ENCODE measurements at places on chromosomes 3 and 15.

GRCh38 chr3:112640930-112641801 is at the start of gene CCDC80:
Gene CCDC80 (minus strand): TSS chr3:112641143. CDS start chr3:112639905, 1,238 bp downstream.
- no peak within 1 kb of the TSS for H3K27ac ChIP-seq
- H3K27me3 ChIP-seq: no peaks in the 10 kb centered on the region
- H3K4me3 ChIP-seq: no peak within 1 kb of the TSS
- H3K36me3 ChIP-seq: peaks cover 15% of the 10 kb centered on the region
- peak; percentile 96 for DNase-seq
- H3K4me1 ChIP-seq: peaks cover 4% of the 10 kb centered on the region

- H3K4me1 ChIP-seq: no peaks in the 10 kb centered on the region
- no peak overlapping the region for H3K27ac ChIP-seq
- no peaks in the 10 kb centered on the region for H3K36me3 ChIP-seq
- DNase-seq: no peak
Observed at GRCh38 chr3:108509871-108510270, 525 bp downstream of the MYH15 start.

DNA sequence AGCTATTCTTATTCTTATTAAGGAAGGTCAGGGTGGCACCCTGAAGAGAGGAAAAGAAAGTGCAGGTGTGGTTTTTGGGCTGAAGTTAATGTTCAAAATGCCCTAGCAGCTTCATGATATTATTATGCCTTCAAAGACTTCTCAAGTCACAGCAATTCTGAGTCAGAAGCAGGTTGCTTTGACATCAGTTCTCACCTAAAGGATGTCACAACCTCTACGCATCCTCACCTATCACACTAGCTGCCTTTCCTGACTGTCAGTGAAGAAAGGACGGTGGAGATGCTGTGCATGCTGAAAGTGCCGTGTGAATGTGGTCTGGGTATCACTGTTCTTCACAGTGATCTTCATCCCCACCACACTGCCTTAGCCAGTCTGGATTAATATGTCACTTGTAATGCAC is 49.6 kb downstream of the NPTN start:
- H3K27ac ChIP-seq: no peak overlapping the region
- H3K4me1 ChIP-seq: peaks cover 13% of the 10 kb centered on the region
- DNase-seq: no peak
- H3K27me3 ChIP-seq: peaks cover 3% of the 10 kb centered on the region

- no peaks in the 10 kb centered on the region for H3K27me3 ChIP-seq
- H3K4me3 ChIP-seq: no peak overlapping the region
- no peaks in the 10 kb centered on the region for H3K4me1 ChIP-seq
- no peaks in the 10 kb centered on the region for H3K36me3 ChIP-seq
Observed at GRCh38 chr3:134964226-134964625, 169.2 kb downstream of the EPHB1 start.
